AG09309 (cell line): ENCODE measurements at places on chromosomes 11 and 22.

DNA sequence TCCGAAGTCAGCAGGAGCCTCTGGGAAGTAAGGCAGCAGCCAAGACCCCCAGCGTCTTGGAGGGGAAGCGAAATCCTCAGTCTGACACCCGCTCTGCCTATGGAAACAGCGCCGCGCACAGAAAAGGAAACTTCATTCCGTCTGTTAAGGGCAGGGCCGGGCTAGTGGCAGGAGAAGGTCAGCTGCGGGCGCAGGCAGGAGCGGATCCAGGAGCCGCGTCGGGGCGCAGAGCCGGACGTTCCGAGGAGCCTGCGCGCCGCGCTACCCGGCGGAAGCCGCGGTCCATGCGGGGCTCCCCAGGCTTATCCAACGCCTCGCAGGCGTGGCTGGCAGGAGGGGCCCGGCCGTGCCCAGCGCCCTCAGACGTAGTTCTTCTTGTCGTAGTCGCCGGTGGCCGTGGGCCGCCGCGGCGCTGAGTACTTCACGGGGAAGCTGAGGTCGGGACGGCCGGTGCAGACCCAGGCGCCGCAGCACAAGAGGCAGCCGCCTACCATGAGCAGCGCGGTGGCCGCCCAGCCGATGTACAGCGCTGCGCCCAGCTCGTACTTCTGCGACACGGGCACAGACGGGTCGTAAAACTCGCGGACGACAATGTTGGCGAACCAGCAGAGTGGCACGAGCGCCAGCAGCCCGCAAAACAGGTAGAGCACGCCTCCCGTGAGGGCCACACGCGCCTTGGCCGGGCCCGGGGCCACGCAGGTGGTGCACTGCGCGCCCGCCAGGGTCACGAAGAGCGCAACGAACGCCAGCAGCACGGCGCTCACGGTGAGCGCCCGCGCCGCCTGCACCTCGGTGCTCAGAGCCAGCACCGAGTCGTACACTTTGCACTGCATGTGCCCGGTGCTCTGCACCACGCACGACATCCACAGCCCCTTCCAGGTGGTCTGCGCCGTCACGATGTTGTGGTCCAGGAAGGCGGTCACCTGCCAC, 705 bp downstream of the CLDN5 start:
- DNase-seq, result no peak

DNA sequence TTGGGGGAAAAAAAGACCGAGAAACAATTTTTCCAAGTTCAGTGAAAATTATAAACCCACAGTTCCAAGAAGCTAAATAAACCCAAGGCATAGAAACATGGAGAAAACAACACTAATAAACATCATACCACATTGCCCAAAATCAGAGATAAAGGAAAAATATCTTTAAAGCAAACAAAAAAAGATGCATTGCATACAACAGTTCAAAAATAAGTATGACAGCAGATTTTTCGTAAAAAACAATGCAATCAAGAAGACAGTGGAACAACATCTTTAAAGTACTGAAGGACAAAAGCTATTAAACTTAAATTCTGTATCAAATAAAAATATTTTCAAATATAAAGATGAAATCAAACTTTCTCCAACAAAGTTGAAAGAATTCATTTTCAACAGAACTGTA, 921.3 kb downstream of the METTL15 start:
- no peak for DNase-seq

GRCh38 chr11:96842731-96843130, 452.9 kb downstream of the JRKL start:
- no peak for DNase-seq

- DNase-seq, result no peak
Measured at GRCh38 chr22:38335077-38335476, 17.8 kb upstream of the CSNK1E start.

DNA sequence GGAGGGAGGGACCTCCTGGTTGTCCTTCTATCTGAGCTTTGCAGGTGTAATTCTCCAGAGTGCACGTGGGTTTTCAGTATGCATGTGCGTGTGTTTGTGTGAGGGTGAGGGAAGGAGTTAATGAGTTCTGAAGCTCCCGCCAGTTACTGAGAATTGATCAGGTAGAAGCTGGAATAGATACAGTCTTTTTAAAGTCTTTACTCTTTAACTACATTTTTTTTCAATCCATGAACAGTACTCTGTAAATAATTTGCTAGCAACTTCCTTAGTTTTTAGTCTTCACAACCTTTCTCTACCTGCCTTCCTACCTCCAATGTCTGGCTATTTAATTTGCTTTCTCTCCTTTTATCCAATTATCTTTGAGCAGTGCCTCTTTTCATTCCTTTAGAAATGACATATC, 25.5 kb downstream of the ARHGAP42 start:
- no peak for DNase-seq

- DNase-seq, result no peak
Measured at GRCh38 chr11:84224042-84224441, 937.9 kb upstream of the CCDC90B start.

DNA sequence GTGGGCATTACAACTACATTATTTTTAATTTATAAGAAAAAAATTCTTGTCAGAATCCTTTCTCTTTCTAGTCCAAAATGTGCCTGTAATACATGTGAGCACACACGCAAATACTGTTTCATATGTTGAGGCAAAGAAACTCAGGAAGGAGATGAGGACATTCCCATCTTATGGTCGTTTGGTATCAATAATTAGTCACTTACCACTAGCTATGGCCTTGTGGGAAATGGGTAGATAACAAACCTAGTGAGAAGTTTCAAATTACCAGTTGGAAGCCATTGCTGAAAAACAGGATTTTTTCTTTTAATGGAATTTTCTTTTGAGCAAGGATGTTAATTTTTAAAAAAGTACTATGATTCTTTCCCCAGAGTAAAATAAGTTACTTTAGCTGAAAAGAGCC, 25.7 kb downstream of the AMOTL1 start:
- no peak for DNase-seq

GRCh38 chr11:2940147-2940920, 11.1 kb upstream of the PHLDA2 start:
- DNase-seq, result no peak

DNA sequence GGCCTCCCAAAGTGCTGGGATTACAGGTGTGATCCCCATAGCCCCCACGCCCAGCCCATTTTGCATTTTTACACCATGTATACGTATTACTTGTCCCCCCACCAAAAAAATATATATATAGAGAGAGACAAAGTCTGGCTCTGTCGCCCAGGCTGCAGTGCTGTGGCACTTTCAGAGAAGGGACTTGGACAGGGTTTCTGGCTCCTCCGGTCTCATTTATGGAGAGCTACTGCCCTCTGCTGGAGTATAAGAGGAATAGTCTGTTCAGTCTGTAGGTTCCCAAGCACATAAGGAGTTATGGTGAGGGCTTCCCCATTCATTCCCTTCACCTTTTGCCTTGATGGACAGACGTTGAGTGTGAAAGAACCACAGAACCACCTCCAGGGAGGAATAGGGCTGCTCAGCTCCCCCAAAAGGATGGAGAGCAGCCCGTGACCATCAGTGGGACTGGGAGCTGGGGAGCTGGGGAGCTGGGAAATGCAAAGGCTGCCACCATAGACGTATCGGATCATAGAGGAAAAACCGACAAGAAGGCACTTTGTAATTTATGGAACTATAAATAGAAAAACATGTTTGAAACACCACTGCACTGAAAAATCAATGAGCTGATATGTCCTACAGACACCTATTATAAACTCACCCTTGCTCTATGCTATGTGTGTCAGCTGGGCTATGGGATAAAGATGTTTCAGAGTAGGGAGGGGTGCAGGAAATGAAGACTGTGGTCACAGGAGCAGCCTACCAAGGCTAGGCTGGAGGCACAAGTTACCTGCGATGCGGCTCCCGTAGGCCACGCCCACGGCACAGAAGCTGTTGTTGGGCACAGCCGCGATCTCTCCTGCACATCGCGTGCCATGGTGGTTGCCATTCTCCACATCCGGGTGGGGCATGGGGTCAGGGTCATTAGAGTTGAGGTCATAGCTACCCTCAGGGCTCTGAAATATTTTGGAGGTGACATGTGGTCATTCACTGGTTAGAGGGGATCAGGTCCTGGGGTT, 5.2 kb downstream of the PCSK7 start:
- peak; percentile 46 for DNase-seq

DNA sequence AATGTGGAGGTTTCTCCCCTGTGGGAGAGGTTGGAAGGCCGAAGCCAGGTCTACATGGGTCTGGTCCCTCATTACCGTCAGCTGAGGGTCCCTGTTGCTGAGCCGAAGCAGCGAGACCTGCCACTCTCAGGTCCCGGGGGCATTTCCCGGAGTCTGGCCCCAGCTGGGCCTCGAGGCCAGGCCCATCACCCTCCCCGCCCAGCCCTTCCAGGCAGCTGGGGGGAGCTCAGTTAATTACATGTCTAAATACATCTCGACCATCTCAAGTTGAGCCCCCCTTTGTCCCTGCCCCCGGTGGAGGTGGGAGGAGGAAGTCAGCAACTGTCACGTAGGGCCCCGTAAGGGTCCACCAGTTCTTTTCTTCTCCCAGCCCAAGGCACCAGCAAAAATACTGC, 3.6 kb downstream of the CDKN1C start:
- DNase-seq, result no peak

- no peak for DNase-seq
Measured at GRCh38 chr11:24181395-24182047, 315.3 kb upstream of the LUZP2 start.

- peak; percentile 34 for DNase-seq
Measured at GRCh38 chr11:87926250-87926970, 248.8 kb downstream of the RAB38 start.

- DNase-seq, result peak; percentile 14
Measured at GRCh38 chr11:118406599-118407166, 5.3 kb downstream of the ATP5MG start.

DNA sequence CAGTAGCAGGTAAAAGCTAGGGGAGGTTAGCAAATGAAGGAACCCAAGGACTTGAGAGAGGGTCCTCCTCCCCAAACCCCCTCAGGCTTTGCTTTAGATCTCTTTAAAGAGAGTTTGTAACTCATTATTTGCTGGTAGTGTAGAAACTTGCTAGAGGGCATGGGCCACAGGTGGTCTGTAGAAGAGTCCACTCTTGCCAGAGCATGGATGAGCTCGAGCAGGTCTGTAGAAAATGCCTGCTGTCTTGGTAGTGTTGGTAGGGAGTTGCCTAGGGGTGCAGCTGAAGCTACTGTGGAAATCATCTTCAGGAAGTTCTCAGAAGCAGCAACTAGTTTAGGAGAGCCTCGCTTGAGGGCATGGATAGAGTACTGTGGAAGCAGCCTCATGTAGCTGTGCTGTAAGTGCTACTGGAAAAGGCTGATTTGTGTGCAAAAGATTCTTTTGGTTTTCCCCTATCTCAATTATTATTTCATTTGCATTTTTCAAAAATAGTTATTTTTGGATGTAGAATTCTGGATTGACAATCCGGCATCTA, 104.3 kb downstream of the TMEM135 start:
- no peak for DNase-seq

- DNase-seq, result no peak
Measured at GRCh38 chr11:11779975-11780374, 61.8 kb upstream of the USP47 start.

DNA sequence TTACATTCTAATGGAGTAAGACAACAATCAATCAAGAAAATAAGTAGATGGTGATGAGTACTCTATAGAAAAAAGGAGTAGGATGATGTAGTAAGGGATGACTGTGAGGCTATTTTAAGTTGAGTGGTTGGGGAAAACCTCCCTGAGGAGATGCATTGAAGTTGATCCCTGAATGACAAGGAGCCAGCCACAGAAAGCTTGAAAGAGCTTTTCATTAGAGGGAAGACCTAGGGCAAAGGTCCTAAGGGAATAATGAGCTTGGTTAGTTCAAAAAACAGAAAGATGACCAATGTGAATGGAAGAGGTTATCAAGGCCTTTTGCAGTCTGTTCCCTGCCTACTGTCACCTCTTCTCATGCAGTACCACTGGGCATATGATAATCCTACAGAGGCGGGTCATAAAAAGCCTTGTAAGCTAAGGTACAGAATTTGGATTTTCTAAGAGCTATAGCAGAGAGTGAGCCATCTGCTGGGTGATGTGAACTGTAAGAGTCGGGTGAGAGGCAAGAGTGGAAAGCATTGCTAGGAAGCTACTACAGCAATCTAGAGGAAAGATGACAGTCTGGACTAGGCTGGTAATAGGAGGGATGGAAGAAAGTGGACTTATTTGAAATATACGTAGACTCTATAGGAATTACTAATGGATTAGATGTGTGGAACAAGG, 3.1 kb downstream of the PPP2R1B start:
- no peak for DNase-seq

DNA sequence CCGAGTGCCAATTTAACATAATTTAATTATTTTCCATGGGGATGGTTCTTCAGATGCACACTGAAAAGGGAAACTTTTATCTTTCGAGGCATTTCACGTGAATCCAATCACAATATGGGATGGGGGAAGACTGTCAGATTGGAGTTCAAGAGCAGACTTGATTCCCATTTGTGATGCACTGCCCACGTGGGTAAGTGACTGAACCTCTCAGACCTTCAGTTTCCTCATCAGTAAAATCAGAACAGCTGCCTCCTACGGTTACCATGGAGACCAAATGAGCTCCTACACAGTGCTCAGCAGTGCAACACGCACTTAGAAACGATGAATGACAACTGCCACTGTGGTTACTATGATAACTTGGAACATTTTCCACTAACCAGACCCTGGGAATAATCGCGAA, 21.7 kb downstream of the KIAA0930 start:
- no peak for DNase-seq
